ENCODE measurements at places on chromosomes 1 and 21.

GRCh38 chr1:24195874-24196273, 8.8 kb upstream of the IFNLR1 start:
- DNase-seq, result no peak

DNA sequence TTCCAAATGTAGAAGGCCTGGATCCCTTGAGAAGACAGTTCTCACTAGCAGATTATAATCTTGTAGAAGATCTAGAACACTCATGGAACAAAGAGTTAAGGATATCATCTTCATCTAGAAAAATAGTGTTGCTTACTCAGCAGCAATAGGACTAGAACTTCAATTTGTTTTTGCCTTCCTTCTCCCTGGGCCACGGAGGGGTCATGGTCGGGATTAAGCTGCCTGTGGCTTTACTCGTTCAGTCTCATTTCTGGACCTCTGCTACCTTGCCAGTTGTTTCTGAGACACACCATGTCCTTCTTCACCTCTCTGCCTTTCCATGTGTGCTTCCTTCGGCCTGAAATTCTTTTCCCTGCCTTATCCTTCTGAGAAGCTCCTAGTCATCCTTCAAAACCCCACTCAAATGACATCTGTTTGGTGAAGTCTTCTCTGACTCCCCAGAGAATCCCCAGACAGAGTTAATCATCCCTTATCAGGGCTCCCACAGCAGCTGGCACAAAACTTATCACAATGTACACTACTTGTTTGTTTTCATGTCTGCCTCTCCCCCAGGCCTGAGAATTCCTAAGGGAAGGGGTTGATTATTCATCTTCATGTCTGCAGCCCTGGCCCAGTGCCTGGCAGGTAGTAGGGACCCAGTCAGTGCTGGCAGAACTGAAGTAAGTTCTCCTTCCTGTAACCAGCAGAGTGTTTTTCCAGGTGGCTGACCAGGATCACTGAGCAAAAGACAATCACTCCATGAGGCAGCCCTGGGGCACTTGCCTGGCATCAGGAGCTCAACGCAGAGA, 15.5 kb upstream of the SNX27 start:
- DNase-seq, result no peak

DNA sequence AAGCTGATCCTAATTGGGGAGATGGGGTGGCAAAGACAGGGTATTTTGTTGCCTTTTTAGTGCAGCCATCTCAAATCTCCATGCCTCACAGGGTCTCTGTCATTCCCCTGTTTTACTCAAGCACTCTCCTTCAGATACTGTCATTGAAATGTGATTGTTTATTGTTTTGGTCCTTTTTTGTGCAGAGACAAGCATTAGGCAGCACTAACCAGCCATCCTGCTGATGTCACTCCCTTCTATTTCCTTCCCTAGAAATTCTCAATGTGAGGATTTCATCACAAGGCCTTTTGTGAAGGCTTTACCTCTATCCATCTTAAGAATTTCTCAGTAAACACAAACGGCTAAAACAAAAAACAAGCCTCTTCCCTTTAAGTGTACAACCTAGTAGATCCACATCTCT, 34.7 kb downstream of the OR10J5 start:
- DNase-seq, result no peak

DNA sequence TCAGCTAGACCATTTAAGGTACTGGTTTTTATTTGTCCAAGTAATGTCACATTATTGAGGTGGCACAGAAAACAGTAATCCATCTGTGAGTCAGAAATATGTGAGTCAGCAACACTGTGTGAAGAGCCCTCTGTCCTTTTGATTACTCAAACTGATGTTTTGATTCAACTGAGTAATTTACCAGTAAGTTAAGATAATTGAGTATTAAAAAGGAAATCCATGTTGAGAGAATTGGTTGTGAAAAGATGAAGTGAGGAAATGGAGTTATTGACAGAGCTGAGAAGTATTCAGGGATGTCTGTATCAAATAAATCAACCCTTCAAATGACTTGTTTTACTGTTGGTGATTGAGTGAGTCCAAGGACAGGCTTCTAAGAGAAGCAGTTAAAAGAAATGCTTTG, 302.7 kb upstream of the SGIP1 start:
- no peak for DNase-seq

DNA sequence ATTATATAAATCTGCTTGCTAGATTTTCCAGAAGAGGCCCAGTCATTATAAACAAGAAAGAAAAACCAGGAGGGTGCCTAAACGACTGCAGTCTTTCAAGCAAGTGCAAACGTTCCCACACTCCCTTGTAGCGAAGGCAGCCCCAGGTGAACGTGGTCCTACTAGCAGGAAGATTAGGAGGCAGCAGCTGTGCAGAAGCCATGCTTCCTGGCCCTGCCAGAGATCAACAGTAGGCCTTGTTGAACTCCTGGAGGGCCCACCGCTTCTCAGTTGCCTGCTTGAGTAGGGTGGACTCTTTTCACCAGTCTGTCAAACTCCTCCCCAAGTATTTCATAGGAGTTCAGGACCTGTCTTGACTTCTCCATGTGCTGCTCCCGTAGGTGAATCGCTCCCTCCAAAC, 163.0 kb upstream of the GORAB start:
- DNase-seq, result no peak

DNA sequence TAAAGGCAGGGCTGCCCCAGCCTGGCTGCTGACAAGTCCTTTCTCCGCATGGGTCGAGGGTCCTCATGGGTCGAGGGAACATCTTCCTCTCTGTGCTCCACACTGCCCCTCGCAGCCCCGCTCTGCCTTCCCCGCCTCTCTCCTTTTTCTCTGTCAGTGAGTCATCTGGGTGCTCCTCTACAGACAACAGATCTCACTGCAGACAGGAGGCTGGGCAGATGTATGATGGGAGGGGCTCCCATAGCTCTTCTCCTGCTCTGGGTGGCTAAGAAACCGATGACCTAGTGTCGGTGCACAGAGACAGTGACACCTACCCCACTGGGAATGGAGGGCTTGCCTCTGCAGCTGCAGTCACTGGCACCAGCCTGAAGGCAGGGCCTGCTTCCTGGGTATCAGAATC, 5.5 kb downstream of the KCNA10 start:
- DNase-seq, result no peak

DNA sequence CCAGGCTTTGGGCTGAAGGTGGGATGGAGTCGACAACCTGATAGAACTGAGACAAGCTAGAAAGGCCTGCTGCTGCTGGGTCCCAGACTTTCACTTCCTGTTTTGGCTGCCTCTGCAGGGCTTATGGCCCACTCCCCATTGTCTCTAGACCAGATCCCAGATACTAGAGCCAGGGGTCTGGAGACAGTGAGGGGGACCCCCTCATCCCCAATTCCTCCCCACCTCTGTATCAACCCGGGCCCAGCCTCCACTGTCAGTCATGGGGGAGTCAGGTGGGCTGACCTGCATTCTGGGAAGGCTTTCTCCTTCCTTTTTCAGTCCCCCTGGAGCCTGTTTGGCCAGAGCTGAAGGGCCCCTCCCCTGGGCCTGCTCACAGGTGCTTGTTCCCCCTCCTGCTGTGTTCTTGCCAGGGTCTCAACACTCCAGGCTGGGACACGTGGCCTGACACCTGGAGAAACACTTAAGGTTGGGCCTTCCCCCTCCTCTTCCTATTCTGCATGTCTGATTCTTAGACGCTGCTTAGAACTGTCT, 18.0 kb upstream of the ETV3L start:
- no peak for DNase-seq

- no peak for DNase-seq
Observed at GRCh38 chr1:71885171-71885570, 397.2 kb downstream of the NEGR1 start.

- DNase-seq, result no peak
Observed at GRCh38 chr1:143497374-143497747, 474.4 kb downstream of the FAM72C start.

GRCh38 chr1:201888282-201889089, at the start of gene SHISA4:
Gene SHISA4 (plus strand): TSS chr1:201888898. CDS start chr1:201888995, 97 bp downstream.
- peak; percentile 88 for DNase-seq

GRCh38 chr21:34815831-34816705, 147.3 kb downstream of the CLIC6 start:
- DNase-seq, result no peak

DNA sequence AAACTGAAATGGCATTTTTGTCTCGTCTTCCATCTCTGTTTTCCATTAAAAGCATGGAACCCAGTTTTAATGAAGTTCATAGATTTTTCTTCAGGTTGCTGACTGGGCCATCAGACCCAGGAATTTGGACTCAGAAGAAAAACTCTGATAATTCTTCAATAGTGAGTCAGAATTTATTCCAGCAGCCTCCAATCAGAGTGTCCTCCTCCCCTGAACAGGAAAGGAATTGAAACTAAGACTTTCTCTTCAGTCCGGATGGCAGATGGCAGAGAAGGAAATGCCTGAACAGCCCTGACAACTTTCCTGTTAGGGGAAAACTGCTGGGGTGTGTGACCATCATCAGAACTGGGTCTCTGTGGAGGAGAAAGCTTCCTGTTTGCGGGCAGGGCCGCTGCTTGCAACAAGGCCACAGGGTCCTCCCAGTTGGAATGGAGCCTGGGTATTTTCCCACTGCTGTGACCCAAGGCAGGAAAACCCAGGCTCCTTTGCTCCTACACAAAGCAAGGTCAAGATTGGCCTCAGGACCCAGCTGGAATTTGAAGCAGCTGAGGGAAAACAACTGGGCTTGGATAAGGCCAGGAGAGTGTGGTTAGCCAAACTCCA, 20.7 kb downstream of the CD34 start:
- DNase-seq, result peak; percentile 84

- DNase-seq, result no peak
Observed at GRCh38 chr1:37034121-37035013, at the start of gene GRIK3. Gene GRIK3 (minus strand): TSS chr1:37034515. CDS start chr1:37034108, 407 bp downstream.

DNA sequence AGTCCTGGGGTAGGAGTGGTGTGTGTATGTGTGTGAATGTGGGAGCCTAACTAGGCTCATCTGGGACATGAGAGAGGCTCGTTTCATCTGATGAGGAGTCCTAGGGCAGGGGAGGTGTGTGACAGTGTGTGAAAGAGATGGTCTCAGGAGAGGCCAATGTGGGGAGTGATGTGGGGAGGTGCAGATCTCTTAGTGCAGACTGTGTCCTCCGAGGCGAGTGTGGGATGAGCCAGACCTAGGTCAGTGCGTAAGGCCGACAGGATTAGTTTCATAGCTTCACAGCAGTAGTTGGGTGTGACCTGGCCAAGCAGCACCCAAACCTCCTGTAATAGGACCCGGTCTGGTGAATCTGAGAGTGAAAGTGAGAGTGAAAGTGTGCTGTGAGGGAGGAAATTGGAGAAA, 94.7 kb downstream of the LIPI start:
- DNase-seq, result no peak

- DNase-seq, result peak; percentile 79
Observed at GRCh38 chr1:91712981-91713841, 172.7 kb downstream of the TGFBR3 start.

GRCh38 chr1:119139403-119139802, 1.1 kb downstream of the WARS2 start:
- DNase-seq, result no peak

DNA sequence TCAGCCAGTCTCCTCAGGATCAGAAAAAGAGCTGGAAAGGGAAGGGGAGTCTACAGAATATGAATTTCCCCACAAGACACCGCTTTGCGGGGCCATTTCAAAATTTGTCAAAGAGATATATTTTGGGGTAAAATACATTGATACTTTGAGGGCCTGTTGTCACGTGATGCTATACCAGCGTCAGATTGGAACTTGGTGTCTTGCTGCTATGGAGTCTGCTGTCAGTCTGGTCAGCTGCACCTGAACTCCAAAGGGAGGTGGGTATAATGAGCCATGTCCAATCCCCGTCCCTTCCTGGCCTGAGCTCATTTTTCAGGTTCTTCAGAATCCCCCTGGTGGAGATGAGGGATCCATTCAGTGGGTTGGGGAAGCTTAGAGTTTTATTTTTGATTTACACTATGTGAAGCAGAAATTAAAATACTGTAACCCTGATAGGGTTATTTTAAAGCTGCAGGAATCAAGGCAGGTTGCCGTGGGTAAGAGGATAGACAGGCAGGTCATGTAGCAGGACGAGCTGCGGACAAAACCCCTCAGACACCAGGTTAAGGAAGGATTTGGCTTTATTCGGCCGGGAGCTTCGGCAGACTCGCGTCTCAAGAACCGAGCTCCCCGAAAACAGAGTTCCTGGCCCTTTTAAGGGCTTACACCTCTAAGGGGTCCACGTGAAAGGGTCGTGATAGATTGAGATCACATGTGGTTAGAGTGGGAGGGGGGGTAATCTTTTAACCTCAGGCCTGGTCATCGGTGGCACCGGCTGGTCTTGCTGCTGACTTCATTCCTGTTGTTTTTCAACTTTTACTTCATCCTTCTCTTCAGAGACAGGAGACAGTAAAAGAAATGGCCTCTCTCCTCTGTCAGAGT, 2.2 kb upstream of the POFUT2 start:
- DNase-seq, result peak; percentile 54

GRCh38 chr1:43204394-43204793, 32.3 kb downstream of the CFAP57 start:
- no peak for DNase-seq

GRCh38 chr1:151166505-151166956, 587 bp downstream of the SCNM1 start:
- no peak for DNase-seq

DNA sequence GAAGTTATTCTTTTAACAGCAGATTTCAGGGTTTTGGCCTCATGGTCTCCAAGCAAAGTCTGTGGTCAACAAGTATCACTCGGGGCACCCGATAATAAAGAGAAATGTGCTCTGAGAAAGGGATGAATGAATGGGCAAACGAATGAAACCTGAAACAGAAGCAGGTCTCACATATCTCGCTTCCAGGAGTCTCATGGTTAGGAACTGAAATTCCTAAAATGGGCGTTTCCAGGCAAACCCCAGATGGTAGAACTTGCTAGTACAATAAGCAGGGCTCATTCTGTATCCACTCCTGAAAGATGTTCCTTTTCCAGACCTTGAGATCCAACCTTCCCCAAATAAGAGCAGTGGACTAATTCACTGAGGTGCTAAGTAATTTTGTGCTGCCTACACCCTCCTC, 87.2 kb downstream of the LAMC2 start:
- DNase-seq, result no peak

DNA sequence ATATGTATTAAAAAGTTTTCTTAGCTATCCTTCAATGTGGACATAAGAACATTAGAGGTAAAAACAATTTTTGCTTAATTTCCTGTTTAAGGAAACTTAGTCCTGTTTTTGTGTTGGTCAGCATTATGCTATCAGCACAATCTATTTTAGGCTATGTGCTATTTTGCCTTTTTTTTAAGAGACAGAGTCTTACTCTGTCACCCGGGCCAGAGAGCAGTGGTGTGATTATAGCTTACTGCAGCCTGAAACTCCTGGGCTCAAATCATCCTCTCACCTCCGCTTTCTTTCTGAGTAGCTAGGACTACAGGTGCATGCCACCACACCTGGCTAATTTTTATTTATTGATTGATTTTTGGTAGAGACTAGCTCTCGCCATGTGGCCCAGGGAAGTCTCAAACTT, 199.1 kb upstream of the TMPRSS15 start:
- DNase-seq, result no peak

DNA sequence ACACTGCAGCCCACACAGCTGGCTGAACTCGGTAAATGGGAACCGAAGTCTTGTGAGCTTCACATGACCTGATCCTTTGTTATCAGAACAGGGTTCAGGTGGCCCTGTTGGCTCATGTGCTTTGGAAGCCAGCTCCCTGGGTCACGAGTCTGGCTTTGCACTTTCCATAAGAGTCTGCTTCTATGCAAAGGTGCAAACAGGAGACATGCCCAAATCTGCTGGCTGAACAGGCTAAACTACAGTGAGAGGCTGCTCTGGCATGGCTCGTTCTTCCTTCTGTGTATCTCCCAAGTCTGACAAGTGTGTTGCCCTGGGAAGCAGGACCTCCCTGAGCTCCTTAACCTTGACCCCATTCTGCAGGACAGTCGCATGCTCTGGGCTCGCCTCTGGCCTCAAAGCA, 549.6 kb downstream of the KIF26B start:
- no peak for DNase-seq
